Substantia nigra (tissue), 51 donors: ENCODE measurements at places on chromosomes 13 and 19.

DNA sequence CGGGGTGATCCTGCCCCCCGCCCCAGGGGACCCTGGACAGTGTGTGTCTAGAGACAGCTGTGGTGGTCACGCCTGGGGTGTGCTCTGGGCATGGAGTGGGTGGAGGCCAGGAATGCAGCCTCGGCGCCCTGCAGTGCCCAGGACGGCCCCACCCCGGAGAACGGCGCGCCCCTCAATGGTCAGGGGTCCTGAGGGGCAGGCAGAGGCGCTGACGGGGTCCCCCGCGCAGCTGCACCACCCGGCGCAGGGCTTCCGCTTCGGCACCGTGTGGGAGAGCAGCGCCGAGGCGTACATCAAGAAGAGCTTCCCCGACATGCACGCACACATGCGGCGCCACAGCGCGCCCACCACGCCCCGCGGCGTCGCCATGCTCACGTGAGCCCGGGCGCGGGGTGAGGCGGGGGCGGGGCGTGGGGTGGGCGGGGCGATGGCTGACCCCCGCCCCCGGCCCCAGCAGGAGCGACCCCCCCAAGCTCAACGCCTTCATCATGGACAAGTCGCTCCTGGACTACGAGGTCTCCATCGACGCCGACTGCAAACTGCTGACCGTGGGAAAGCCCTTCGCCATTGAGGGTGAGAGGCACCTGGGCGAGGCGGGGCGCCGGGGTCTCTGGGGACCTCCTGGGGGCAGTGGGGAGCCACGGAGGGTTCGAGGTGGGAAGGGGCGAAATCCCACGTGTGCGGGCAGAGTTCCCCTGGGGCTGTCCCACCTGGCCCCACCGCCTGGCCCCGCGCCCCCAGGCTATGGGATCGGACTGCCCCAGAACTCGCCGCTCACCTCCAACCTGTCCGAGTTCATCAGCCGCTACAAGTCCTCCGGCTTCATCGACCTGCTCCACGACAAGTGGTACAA, 7.4 kb downstream of the GRIN3B start:
- DNase-seq = no peak

GRCh38 chr19:54462655-54463530, 685 bp downstream of the LENG9 start:
- DNase-seq = no peak

- DNase-seq = no peak
These were observed 656.6 kb downstream of the TBC1D4 start for GRCh38 chr13:74825152-74825937.

DNA sequence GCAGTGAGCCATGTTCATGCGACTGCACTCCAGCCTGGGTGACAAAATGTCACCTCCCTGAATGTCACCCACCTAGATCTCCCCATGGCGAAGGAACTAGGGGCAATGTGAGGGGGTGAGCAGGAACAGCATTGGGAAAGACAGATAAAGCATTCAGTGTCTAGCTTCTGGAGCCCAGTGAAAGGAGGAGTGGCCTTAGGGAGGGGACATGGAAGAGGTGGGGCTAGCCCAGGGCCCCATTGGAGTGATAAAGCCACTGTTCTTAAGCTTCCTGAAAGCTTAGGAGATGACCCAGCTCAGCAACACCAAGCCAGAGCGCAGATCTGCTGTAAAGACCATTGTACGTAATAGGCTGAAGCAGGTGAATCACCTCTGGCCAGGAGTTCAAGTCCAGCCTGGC, 13.0 kb upstream of the KCNN1 start:
- no peak for DNase-seq

DNA sequence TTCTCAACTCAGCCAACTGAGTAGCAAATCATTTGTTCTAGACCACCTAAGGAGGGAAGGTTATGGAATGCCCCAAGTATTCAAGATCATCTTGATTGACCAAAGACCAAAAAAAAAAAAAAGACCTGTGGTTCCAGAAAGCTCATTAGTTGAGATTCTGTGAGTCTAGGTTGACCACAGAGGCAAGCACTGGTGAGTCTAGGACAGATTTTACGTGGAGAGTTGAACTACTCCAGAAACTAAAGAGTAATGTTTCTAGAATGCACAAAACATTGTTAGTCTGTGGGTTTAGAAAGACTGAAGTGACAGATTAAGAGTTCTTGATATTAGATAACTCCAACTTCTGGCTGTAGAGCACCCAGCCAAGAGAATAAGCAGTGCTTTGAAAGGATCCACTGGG, 4.0 kb upstream of the CYTH2 start:
- DNase-seq = no peak

- DNase-seq = peak; percentile 54
These were observed 645 bp downstream of the UBL3 start for GRCh38 chr13:29849731-29850212.

DNA sequence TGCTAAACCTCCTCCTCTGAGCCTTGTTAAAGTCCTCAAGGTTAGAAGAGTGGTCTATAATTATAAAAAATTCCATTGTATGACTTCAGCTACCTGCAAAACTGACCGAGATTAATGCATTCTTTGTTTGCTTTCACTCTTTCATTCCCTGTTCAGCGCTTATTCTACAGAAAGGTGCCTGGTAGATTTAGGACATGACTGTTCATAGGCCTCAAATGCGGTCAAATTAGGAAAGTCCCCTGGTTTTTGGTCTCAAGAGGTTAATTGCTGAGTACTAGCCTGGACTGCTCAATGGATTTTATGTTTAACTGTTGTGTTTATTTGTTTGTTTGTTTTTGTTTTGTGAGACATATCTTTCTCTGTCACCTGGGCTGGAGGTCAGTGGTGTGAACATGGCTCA, 35.4 kb downstream of the KL start:
- DNase-seq = no peak

DNA sequence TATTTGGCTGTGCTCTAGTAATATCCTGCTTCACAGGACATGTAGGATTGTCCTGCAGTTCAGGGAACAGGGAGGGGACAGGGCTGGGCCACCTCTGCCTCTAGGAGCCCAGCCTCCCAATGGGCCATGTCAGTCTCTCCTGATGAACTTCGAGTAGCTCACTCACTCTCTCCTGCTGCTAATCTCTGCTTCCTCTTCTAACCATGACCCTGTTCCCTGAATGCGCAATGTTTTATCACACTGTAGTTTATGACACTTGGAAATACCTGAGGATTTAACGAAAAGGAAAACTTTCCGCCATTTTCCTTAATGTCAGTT, 9.2 kb downstream of the PARP4 start:
- DNase-seq = no peak

GRCh38 chr19:10501971-10502523, 1.1 kb downstream of the KEAP1 start:
- DNase-seq = peak; percentile 71

DNA sequence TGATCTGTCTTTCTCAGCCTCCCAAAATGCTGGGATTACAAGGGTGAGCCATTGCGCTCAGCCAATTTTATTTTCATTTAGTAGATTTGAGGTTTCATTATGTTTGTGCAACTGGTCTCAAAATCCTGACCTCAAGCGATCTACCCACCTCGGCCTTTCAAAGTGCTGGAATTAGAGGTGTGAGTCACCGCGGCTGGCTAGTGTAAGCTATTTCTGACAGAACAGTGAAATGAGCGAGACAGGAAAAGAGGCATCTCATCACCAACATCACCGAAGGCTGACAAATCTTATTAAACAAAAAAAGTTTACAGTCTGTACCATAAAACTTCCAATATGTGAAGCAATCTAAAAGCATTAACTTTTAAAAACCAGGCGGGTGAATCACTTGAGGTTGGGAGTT, 12.2 kb upstream of the ZNF888 start:
- no peak for DNase-seq

GRCh38 chr13:51858433-51859247, 3.1 kb upstream of the CCDC70 start:
- no peak for DNase-seq

- DNase-seq = no peak
These were observed 574.0 kb downstream of the EFNB2 start for GRCh38 chr13:105961438-105961837.

DNA sequence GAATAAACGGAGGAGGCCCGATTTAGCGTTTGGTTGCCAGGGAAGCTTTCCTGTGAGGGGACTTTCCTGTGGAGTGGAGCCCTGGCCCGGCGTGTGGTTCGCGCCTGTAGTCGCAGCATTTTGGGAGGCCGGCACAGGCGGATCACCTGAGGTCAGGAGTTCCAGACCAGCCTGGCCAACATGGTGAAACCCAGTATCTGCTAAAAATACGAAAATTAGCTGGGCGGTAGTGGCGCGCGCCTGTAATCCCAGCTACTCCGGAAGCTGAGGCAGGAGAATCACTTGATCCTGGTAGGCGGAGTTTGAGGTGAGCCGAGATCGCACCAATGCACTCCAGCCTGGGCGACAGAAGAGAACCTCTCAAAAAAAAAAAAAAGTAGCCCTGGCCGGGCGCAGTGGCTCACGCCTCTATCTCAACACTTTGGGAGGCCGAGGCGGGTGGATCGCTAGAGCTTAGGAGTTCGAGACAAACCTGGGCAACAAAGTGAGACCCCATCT, 6.9 kb downstream of the KANK3 start:
- no peak for DNase-seq

- peak; percentile 46 for DNase-seq
These were observed 416.9 kb downstream of the IRS2 start for GRCh38 chr13:109369353-109370052.

GRCh38 chr13:108257248-108257647, 12.3 kb upstream of the TNFSF13B start:
- DNase-seq = no peak

- no peak for DNase-seq
These were observed 5.8 kb downstream of the GMIP start for GRCh38 chr19:19637523-19638251.

- no peak for DNase-seq
These were observed 703.6 kb downstream of the SLITRK6 start for GRCh38 chr13:85095418-85096272.

- DNase-seq = no peak
These were observed 86.7 kb downstream of the GPR12 start for GRCh38 chr13:26673890-26674289.

DNA sequence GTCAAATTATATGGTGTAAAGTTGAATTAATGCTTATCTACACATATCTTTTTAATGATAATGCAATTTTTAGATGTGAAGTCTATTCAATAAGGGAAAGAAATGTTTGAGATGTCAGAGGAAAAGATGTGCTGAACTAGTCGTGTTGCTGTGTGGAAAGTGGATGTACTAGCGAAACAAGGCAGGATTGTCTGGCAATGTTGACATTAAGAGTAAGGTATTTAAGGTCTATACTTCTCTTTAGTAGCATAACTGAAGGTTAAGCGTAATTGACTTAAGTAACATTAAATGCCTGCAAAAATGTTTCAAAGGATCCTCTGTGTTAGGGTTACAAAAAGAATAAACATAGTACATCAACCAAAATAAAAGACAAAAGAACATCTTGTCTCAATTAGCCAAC, 787.3 kb upstream of the KLHL1 start:
- DNase-seq = no peak

DNA sequence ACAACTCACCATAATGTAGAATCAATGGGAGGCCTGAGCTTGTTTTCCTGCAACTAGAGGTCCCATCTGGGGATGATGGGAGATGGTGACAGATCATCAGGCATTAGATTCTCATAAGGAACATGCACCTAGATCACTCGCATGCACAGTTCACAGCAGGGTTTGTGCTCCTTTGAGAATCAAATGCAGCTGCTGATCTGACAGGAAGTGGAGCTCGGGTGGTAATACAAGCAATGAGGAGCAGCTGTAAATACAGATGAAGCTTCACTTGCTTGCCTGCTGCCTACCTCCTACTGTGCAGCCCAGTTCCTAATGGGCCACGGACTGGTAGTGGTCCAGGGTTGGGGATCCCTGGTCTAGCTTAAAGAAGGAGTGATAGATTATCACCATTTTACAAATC, 33.0 kb downstream of the KPNA3 start:
- DNase-seq = no peak

GRCh38 chr19:31498781-31499180, 149.5 kb upstream of the TSHZ3 start:
- DNase-seq = no peak

- no peak for DNase-seq
These were observed 121.0 kb upstream of the SLC7A1 start for GRCh38 chr13:29716493-29716892.

GRCh38 chr19:13665125-13665905, 99.0 kb upstream of the MRI1 start:
- no peak for DNase-seq

- no peak for DNase-seq
These were observed 756.7 kb downstream of the UQCRFS1 start for GRCh38 chr19:28456252-28456651.

GRCh38 chr13:25874907-25875306, 176.9 kb downstream of the SHISA2 start:
- no peak for DNase-seq

GRCh38 chr19:17762505-17763229, 11.4 kb downstream of the FCHO1 start:
- peak; percentile 14 for DNase-seq

DNA sequence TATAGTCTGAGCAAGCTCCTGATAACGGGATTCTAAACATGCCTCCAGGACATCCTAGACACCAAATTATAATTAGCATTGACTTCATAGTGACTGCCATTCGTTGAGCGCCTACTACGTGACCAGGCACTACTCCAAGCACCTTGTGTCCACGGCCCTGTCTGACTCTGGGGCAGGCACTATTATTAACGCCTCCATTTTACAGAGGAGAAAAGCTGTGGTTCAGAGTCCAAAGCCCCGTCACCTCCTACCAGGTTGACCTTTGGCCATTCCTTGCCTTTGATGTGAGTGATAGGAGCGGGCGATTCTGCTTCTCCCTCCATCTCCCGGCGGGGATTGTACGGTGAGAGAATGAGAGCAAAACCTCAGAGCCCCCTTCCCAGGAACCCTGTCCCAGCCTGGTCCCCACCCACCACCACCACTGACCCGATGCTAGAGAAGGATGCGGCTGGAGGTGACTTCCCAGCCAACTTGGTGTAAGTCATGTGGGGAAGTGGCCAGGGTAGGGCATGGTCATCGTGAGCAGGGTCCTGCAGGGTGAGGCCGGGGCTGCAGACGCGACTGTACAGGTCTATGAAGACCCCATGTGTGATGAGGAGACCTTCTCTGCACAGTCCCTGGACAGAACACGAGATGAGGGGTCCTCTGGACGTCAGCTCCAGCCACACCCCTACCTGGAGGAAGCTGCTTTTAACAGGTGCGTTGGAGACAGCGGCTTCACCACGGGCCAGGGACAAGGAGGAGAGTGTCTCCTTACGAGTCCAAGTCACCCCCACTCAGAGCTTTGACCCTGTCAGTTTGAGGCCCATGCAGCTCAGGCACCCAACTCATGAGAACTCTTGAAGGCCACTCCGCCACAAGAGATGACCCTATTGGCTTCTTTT, at the start of gene IGSF23:
IGSF23 (plus strand) TSS at position 269 of the 884 bp plus-strand sequence; CDS start at position 352, 83 bp downstream.
- no peak for DNase-seq

GRCh38 chr19:47225746-47226425, 5.1 kb downstream of the BBC3 start:
- peak; percentile 88 for DNase-seq

- DNase-seq = no peak
These were observed 19.1 kb upstream of the KCTD4 start for GRCh38 chr13:45219938-45220375.
